ENCODE measurements at places on chromosomes 5 and 9. TPM values are rescaled to one million over a fixed set of nuclear protein-coding genes. Genes with fewer than 3 reads are reported as not detected.

DNA sequence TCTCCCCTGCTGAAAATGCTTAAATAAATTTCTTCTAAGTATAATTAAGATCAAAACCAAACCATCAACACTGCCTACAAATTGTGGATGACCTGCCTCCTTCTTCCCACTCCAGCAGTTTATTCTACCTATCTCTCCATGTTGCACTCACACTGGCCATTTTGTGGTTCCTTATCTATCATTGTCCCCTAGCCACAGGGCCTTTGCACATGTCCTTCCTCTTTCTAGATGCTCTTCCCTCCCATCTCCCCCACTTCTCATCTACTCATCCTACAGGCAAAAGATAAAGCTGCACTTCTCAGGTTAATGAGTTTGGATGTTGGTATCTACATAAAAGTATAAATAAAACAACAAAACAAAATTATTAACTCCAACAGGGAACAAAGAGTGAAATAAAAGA lies 70.6 kb upstream of the CCNG1 start:
- no peaks in the 10 kb centered on the region for H3K4me1 ChIP-seq
- no peak for DNase-seq
- no peaks in the 10 kb centered on the region for H3K36me3 ChIP-seq
- H3K4me3 ChIP-seq, result no peak overlapping the region
- H3K27me3 ChIP-seq, result no peaks in the 10 kb centered on the region

GRCh38 chr5:18159331-18159730 lies 525.1 kb downstream of the TAF11L14 start:
- no peak for DNase-seq
- no peak overlapping the region for H3K27ac ChIP-seq
- H3K4me1 ChIP-seq, result no peaks in the 10 kb centered on the region
- H3K27me3 ChIP-seq, result peaks cover 3% of the 10 kb centered on the region
- H3K36me3 ChIP-seq, result peaks cover 2% of the 10 kb centered on the region

GRCh38 chr9:95857896-95858295 lies 17.6 kb upstream of the ERCC6L2 start:
- no peak for DNase-seq
- H3K27me3 ChIP-seq, result no peaks in the 10 kb centered on the region
- no peak overlapping the region for H3K27ac ChIP-seq
- peaks cover 39% of the 10 kb centered on the region for H3K4me1 ChIP-seq
- peaks cover 15% of the 10 kb centered on the region for H3K36me3 ChIP-seq

- H3K36me3 ChIP-seq, result no peaks in the 10 kb centered on the region
- H3K27ac ChIP-seq, result no peak overlapping the region
- no peak for DNase-seq
These were observed 188.2 kb downstream of the DMRT2 start for GRCh38 chr9:1238407-1238806.

- DNase-seq, result no peak
- H3K4me3 ChIP-seq, result no peak overlapping the region
- H3K27ac ChIP-seq, result peak overlapping the region; percentile 9
- peaks cover 58% of the 10 kb centered on the region for H3K4me1 ChIP-seq
- peaks cover 10% of the 10 kb centered on the region for H3K36me3 ChIP-seq
These were observed 213.9 kb downstream of the BNC2 start for GRCh38 chr9:16656432-16657169.

DNA sequence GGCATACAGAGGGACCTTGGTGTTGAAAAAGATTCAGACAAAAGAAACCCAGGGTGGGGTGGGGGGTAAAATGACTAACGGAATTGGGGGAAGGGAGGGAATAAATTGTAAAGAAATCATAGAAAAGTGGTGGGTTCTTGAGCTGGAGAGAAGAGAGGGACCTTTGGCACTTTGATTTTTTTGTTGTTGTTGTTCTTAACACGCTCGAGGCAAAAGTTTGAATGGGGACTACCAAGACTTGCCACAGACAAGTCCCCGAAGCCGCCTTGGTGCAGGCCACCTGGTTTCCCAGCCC lies 616 bp downstream of the VCAN start:
- no peaks in the 10 kb centered on the region for H3K36me3 ChIP-seq
- DNase-seq, result no peak
- H3K27me3 ChIP-seq, result peaks cover 30% of the 10 kb centered on the region
- peak overlapping the region; percentile 92 for H3K4me3 ChIP-seq
- H3K27ac ChIP-seq, result peak overlapping the region; percentile 97

The LRRC19 gene
- total RNA-seq, result not detected

The FAM221B gene
- total RNA-seq, result not detected

The ACOT12 gene
- total RNA-seq, result not detected

The SLC25A2 gene
- total RNA-seq, result 0.81 TPM
